ENCODE measurements at places on chromosomes 3 and 15. TPM values are rescaled to one million over a fixed set of nuclear protein-coding genes. Genes with fewer than 3 reads are reported as not detected.

Gene GABRA5
- total RNA-seq, result 104 TPM

Gene GOLGA6L10
- total RNA-seq, result 0.59 TPM

Gene ANKUB1
- total RNA-seq, result not detected

Gene TIGIT
- total RNA-seq, result not detected

Gene ITGB5
- total RNA-seq, result 462 TPM

Gene CTDSPL
- 16.4 TPM for total RNA-seq

Gene SETD2
- total RNA-seq, result 28.6 TPM

All from A549 treated with Hydrocortisone at 1 μM for 4 hours (cell line).